ENCODE measurements at places on chromosomes 5 and 9.

- no peak for DNase-seq
Observed at GRCh38 chr9:36913393-36914211, 120.5 kb downstream of the PAX5 start.

DNA sequence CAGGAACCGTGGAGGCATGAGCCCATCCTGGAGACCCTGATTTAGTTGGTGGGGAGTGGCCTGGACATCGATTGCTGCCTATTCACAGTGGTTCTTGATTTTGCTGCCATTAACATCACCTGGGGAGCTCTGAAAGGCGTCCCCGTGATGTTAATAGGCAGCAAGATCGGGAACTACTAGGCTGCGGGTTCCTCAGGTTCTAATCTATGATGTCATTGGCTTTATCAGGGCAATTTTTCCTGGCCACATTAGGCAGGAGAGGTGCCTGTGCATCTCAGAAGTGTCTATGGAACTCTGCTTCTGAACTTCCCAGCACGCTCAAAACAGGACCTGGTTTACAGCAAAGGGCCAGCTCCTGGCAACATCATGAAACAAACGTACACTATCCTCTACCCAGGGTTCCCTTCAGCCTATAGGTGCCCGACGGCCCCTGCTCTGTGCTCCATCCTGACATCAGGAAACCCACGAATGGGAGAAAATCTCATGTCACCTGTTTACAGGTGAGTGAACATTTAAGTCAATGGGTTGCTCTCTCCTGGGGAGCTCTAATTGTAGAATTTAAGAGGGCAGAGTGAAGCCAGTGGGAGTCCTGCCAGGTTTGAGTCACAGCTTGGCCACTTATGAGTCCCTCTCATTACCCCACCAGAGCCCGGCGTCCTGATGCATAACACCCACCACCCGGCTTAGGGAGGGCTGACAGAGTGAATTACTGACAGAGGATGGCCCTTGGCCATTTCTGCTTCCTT is 49.4 kb downstream of the ROPN1L start:
- DNase-seq: no peak

DNA sequence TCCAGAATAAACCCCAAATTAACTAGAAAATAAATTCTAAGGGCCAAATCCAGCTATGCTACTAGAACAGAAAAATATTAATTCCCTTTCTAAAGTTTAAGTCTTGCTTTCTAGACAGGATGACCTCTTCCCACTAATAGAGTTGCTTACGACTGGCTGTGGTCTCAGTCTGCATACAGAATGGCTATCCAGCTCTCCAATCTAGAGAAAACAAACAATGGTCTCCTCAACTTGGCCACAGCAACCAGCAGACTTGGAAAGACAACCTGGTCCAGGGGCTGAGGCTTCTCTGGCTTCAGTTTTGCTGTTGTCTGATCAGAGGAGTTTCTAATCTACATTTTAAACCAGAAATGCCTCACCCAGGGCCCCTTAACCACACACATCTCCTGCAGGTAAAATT is 28.9 kb downstream of the RASEF start:
- no peak for DNase-seq

- no peak for DNase-seq
Observed at GRCh38 chr9:4515958-4516375, 25.7 kb downstream of the SLC1A1 start.

DNA sequence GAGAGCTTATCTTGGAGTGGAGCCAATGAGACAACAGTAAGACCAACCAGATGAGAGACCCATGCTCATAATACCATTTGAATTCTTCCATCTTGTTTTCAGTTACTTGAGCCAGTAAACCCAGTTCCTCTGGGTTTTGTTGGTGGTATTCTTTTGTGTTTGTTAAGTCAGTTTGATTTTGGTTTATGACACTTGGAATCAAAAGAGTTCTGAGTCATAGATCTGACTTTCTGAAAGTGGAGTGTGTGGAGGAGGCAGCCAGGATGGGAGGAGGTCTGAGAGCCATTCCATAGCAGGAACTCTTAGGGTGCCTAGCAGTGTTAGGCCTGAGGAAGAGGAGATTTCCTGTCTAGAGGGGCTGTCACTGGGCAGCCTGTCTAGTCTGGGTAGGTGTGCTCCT is 24.6 kb upstream of the PANK3 start:
- DNase-seq: no peak

GRCh38 chr9:87959916-87960581 is 14.3 kb downstream of the CDK20 start:
- DNase-seq: no peak

GRCh38 chr5:139277171-139277570 is 16.4 kb upstream of the MATR3 start:
- DNase-seq: no peak

DNA sequence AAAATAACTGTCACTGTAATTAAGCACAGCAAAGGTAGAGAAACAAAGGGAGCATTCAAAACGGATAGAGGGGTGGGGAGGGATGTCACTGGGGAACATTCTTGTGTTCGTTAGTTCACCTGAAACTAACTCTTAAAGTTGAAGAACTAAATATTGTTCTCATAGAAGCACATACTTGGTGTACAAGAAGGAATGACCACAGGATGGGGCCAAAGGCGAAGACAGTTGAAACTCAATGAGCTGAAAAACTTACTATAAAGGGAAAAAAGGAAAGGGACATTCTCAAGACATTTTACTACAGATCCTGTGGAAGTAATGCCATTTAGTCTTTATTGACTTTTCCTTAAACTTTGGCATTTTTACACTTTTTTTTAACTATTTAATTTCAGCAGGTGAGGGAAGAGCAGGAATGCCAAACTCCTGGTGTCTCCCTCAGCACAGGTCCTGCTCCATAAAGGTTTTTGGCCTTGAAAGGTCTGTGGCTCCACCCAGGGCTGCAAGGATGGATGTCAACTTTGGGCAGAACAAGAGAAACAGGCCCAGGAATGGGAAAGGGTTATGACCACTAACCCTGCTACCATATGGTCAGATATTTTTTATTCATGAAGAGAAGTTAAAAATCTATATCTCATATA is 197.6 kb upstream of the RASA1 start:
- DNase-seq: no peak

DNA sequence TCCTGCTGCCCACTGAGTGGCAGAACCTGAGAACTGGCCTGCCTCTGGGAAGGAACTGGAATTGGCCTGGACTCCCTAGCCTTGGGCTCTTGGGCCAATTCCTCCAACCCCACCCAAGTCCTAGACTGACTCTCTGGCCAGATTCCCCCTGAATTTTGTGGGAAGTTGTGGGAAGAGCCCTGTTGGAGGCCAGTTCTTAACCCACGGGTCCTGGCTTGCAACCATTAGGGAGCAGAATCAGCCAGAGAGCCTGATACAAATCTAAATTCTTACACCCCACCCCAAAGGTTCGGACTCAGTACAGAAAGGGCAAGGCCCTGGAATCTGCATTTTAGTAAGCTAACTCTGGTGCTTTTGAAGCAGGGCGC is 125.3 kb upstream of the SLC25A48 start:
- DNase-seq: no peak

DNA sequence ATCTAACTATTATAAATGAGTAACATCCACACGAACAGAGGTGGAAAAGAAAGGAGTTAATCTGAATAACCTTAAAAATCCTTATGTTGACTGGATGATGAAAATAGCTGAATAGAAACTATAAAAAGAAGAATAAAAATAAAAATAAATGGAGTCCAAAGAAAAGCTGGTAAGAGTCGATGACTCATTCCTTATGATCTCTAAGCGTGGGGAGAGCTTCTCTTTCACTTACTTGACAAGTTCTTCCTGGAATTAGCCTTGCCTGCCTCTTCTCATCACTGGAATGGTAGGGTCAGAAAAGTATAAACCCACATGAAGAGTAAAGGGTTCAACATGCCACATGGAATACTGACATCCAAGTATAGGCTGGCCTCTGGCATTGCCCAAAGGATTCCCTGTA is 477.0 kb upstream of the RGMB start:
- DNase-seq: no peak

DNA sequence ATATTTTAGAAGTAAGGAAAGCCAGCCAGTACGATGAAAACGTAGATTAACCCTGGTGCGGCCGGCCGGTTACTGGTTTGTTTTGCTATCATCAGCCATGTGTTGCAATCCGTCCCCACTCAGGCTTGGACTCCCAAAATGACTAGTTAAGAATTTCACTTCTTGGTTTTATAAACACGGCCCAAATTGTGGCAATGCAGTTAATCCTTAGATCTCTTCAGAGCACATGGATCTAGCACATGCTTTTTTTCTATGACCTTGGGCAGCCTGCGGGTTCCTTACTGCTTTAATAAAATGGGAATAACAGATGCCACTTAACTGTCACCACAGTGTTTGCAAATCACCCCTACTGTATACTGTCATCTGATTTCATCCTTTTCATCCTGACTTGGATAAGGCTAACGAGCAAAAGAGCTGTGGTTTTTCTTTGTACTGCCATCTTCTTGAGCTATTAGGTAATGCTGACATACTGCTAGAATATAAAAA is 1.5 kb downstream of the NDFIP1 start:
- no peak for DNase-seq

DNA sequence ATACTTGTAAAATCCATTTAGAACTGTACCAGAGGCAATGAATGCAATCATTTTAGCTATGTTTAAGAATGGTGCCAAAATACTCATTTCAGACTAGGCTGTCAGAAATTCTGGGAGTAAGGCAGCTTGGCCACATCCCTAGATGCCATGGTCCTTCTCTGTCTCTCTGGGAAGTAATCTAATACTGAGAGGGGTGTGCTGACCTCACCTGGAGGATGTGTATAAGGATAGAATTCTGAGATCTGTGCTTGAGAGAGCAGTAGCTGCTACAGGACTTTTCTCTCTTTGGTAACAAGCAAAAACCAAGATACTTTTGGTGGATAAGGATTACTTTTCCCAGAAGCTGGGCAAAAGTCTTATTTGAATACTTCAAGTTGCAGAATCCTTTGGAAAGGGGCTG is 68.1 kb upstream of the MRPS30 start:
- DNase-seq: no peak

GRCh38 chr5:81534441-81534840 is 140.5 kb upstream of the ACOT12 start:
- no peak for DNase-seq

DNA sequence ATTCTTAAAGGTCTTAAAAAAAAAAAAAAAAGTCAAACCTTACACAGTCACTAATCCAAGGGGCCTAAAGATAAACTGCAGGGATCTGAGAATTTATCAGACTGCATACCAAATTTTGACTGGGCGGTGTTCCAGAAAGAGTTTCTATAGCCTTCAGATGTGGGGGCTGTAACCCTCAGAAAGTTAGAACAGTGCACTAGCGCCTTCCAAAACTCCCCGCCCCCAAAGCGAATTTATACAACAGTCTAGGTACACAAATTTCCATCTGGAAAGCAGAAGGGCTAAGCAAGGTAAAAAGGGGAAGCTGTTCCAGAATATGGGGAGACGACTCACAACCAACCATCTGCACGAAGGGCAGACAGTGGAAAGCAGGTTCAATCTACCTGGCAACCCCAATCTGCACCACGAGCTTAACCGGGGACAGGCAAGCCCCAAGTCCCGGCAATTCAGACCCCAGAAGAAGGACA is 813 bp downstream of the ERMP1 start:
- DNase-seq: no peak

DNA sequence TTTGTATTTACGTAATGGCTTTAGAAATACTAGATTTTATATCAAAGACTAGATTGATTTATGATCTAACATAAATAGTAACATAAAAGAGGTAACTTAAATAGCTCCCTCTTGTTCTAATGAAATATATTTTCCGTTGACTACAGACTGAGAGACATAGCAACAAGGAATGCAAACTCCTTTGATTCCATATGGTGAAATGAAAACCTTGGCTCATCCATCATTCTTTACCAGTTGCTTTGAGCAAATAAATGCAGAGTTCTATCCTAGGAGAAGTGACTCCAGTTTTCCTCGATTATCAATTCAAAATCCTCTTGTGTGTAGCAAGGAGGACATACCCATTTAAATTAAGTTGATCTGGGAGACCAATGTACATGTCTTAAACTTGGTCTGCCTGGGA is 18.0 kb upstream of the JAKMIP2 start:
- no peak for DNase-seq

GRCh38 chr9:102087141-102087540 is 348.7 kb upstream of the GRIN3A start:
- DNase-seq: no peak

DNA sequence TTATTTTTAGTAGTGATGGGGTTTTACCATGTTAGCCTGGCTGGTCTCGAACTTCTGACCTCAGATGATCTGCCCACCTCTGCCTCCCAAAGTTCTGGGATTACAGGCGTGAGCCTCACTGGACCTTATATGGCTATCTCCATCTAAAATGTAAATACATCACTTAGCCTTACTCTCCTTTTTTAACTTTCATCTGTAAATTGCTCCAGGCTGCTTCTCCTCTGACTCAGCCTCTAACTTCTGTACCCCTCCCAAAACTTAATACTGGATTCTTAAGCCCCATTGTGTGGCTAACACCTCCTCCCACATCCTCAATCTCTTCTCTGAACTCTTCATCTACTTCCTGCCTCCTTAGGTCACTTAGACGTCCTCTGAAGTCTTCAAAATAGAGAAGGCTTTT is 4.0 kb downstream of the SNX30 start:
- no peak for DNase-seq

GRCh38 chr9:73780916-73781315 is 629.3 kb downstream of the ANXA1 start:
- DNase-seq: no peak

GRCh38 chr9:102551346-102551745 is 443.8 kb upstream of the CYLC2 start:
- no peak for DNase-seq

DNA sequence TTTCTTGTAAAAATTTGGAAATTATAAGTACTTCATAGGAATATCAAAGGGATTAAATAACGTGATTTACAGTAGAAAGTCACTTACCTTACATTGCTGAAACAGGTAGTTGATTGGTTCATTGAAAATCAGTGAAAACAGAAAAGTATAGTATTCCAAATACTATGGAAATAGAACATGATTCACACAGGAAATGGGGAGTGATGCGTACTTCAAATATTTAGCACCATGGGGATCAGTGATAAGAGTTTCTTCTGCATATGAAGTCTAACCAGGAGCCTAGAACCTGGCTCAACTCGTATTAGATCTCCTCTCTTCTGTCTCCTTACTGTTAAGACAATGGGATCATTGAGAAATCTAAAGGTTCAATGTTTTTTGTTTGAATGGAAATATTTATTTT is 133.3 kb downstream of the FAM174A start:
- no peak for DNase-seq

GRCh38 chr5:78610636-78611035 is 37.9 kb downstream of the LHFPL2 start:
- no peak for DNase-seq

DNA sequence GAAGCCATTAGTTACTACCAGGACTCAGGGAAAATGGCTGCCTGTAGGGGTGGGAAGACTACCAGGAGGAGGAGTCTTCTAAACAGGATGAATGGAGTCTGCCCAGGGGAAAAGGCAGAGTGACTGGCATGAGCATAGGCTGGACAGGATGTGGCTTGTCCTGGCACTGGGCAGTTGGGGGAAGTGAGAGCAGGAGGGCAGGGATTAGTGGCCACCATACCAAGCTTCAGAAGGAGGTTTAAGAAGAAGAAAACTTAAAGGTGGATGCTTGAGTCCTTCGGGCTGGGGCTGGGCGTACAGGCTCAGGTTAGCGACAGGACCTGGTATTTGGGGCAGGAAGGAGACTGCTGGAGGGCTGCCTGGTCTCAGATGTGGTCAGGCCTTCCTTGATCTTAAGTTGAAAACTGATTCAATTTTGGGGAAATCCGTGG is 5.0 kb upstream of the NSD1 start:
- DNase-seq: no peak
